Fibroblast of lung (primary cell): ENCODE measurements at places on chromosomes 4 and X. TPM values are rescaled to one million over a fixed set of nuclear protein-coding genes. Genes with fewer than 3 reads are reported as not detected.

PFKFB1 gene
- total RNA-seq: under 0.01 TPM in 1 of 2 replicates, not detected in the other

RADX gene
- total RNA-seq: 0.77 and 1.7 TPM in 2 replicates

MAGEB5 gene
- total RNA-seq: not detected in 2 replicates

FRMPD3 gene
- under 0.01 TPM in 1 of 2 replicates, not detected in the other for total RNA-seq

TCEANC gene
- total RNA-seq: 4.6 and 7.3 TPM in 2 replicates

NPFFR2 gene
- total RNA-seq: not detected in 2 replicates

TMEM33 gene
- total RNA-seq: 31.1 and 39.0 TPM in 2 replicates

PPP3CA gene
- 49.8 and 79.3 TPM in 2 replicates for total RNA-seq

DKC1 gene
- total RNA-seq: 30.2 and 31.1 TPM in 2 replicates

AMTN gene
- total RNA-seq: not detected in 2 replicates

AGTR2 gene
- total RNA-seq: under 0.01 TPM in 1 of 2 replicates, not detected in the other

WDFY3 gene
- total RNA-seq: 64.5 and 88.8 TPM in 2 replicates

USP17L26 gene
- not detected in 2 replicates for total RNA-seq

NSUN7 gene
- 0.33 and 0.51 TPM in 2 replicates for total RNA-seq

TMEM156 gene
- total RNA-seq: 0.17 and 0.26 TPM in 2 replicates

BRS3 gene
- not detected in 2 replicates for total RNA-seq

PRRG3 gene
- total RNA-seq: 0.66 and 1.0 TPM in 2 replicates

SLC6A14 gene
- total RNA-seq: not detected in 2 replicates

MUC7 gene
- total RNA-seq: not detected in 2 replicates

POU4F2 gene
- total RNA-seq: not detected in 2 replicates

CYLC1 gene
- total RNA-seq: not detected in 2 replicates
